ENCODE measurements at places on chromosomes 2 and 18.

DNA sequence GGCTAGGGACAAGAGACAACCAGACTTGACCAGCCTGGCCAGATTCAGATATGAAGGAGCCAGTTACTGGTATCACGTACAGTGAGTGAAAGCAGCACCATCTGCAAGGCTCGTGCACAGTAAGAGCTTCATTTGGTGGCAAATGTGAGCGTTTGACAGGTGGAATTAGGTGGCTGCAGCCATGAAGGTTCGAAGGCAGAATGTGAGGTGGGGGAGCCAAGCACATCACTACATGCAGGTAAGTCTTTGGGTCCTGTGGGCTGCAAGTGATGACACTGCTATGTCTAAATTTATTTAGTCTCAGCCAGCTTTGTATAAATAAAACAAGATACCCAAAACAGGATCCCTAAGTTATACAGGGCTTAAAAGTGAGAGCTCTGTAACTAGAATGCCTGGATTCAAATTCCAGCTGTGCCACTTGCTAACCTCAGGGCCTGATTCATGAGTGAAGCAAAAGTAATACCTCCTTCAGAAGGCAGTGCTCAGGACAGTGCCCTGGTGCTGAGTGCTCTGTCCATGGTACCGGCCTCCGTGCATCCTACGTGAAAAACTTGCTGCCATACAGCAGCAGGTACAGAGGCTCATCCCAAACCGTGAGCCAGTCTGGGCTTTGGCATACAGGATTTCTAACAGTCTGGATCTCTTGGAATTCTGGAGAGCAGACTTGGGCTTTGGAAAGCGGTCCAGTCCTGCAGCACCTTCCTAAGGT lies 18.6 kb downstream of the DDX18 start:
- no peak for DNase-seq

GRCh38 chr2:75605770-75606529 lies 40.6 kb upstream of the MRPL19 start:
- DNase-seq = no peak

GRCh38 chr2:119181791-119182445 lies 23.4 kb upstream of the C1QL2 start:
- no peak for DNase-seq

DNA sequence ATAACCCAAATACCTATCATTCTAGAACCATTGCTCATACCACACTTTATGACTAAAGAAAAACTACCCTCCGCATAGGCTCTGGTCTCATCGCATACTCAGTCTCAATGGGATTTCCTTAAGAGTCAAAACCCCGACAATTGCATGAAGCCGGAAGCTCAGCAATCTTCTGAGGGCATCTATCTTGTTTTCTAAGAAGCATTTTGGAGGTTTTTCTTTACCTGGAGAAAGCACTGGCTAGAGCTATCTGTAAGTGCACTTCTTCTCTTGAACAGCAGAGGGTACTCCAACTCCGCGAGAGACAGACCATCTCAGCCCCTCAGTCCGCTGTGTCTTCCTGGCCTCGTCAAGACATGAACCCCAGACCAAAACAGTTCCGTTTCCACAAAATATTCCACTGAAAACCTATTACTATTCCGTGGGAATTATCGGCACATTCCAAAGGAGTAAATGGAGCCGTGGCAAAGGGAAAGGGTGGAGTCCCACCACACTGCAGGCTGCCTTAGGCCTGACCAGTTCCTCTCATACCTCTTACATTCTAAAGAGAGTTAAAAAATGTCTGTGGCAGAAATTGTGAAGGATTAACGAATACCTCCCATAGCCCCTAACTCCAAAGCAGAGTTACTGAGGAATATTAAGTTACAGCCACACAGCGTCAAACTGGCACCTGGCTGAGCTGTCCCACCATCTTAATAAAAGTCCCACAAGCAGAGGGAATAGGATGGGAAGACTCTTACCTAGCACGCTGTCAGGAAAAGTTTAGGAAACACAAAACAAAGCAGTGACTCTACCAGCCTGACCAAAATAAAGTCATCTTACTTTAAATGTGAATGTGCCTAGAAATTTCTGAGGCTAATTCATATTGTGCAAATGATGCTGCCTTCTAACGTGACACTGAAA lies 325.6 kb upstream of the VRK2 start:
- peak; percentile 1 for DNase-seq

GRCh38 chr18:40606996-40607395 lies 1348.0 kb upstream of the PIK3C3 start:
- no peak for DNase-seq

DNA sequence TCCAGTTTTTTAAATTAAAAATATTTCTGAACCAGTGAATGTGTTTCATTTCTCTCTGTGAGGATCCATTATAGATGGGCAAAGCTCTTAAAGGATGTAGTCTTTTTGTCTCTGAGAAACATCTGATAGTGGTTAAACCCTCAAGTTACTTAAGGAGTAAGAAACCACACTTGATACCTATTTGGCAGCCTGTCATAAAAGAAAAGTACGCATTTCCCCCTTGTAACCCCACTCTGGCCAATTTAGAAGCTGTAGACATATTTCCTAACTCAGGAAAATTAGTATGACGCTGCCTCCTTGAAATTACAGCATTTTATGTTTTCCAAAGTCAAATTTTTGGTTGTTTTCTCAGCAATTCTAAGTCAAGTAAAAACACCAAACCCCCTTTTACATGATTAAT lies 2.0 kb downstream of the STAT4 start:
- DNase-seq = no peak

GRCh38 chr2:72089537-72089936 lies 58.1 kb downstream of the CYP26B1 start:
- DNase-seq = no peak

DNA sequence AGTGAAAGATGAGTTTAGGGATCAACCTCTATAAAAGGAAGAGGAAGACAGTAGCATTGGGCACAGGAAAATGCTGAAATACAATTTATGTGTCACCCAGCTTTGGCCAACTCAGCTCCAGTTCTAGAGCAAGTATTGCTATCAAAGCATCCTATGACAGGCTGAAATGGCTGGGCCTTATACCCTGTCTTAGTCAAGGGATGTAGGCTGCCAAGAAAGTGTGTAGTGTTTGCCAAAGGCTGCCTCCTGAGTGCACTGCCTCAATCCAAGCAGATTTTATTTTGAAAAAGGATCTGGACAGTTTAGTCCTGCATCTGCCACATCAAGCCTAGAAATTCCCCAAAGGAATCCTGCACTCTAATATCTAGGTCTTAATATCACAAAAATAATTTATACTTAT lies 359.9 kb upstream of the ZC3H15 start:
- no peak for DNase-seq

GRCh38 chr18:63819786-63820185 lies 44.6 kb downstream of the SERPINB7 start:
- DNase-seq = no peak

DNA sequence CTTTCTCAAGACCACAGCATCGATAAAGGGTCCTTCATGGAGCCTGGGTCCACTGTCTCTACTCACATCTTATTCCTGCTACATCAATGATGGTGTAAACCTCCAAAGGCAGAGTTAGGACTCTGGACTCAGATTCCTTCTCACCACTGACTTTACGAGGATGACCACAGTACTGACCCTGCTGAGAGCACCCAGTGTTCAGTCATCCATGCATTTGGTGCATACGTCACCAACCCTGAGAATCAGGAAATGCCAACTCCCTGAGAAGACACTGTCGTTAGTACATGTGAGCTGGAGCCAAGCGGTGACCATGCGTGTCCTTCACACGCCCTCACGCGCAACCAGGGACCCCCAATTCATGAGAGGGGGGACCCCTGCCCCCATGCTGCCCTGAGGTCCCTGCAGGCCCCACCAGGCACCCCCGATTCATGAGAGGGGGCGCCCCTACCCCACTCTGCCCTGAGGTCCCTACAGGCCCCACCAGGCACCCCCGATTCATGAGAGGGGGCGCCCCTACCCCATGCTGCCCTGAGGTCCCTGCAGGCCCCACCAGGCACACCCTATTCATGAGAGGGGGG lies 178.4 kb upstream of the TPO start:
- DNase-seq = no peak

DNA sequence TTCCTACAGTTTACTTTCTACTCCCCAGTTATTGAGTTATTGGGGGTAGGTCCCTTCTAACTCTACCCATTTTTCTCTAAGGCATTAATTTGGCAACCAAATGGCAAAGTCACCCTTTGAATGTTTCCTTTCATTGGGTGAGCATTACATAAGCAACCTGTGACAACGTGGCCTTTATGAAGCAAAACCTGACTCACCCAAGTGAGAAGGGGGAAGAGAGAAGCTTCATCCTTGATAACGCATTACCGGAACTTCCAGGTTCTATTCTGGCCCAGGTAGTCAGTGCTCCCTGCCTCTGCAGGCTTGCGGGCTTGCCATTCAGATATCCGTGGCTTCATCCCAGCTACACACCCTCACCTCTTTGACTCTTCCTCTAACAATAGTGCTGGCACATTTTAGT lies 39.1 kb upstream of the FAM124B start:
- no peak for DNase-seq

DNA sequence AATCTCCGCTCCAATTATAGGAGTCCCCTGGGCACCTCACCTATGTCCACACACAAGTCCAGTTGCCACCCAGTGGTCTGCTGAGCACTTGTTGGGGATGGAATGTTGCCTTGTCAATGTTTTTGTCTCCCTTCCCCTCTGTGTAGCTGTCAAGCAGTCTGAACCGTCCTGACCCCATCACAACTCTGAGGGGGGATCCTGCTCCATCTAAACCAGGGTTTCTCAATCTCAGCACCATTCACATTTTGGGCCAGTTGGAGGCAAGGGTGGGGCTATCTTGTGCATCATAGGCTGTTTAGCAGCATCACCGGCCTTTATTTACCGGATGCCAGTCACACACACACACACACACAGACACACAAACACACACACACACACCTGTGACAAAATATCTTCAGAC lies 53.0 kb downstream of the CYP26B1 start:
- DNase-seq = no peak

DNA sequence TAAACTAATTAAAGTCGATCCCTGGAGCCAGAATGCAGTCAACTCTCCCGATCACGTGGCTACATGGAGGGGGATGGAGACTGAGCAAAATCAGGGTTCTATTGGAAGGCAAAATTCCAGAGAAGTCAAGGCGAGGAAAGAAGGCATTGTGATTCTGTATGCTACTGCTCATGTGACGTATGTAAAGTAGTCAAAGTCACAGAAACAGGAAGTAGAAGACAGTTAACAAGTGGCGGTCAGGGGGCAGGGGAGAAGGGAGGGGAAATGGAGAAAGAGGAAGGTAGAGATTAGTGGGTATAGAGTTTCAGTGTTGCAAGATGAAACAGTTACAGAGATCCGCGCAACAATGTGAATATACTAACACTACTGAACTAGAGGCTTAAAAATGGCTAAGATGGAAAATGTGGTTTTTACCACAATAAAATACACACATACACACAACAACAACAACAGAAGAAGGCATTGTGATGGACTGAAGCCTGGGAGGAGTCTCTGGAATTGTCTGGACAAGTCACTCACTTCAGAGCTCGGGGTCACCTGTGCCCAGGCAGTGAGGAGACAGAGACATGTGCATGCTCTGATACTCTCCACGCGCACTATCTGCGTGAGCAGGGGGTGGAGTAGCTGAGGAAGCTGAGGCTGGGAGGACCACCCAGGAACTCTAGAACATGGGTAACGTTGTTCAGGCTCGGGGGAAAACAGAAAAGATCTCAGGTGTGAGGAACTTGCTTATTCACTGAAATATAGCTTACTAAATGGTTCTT lies 89.9 kb upstream of the CDCA7 start:
- no peak for DNase-seq

GRCh38 chr2:191954451-191954850 lies 107.6 kb upstream of the CAVIN2 start:
- no peak for DNase-seq

GRCh38 chr2:74887445-74887951 lies 53.6 kb downstream of the HK2 start:
- DNase-seq = no peak

DNA sequence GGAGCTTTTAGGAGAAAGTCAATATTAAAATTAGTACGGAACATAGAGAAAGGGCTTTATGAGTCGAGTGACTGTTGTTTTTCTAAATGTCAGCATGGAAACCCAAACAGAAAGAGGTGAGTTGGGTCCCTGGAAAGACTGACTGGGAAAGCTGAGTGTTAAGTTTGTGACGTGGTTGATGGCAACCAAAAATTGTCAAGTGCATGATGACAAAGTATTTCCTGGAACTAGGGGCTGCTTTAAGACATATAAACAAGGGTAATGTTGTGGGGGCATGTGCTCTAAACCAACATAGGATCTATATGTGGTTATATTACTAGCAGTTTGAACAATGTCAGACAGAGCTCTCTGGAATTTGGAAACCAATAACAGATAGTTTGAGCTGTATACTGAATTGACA lies 50.9 kb upstream of the GPD2 start:
- no peak for DNase-seq

DNA sequence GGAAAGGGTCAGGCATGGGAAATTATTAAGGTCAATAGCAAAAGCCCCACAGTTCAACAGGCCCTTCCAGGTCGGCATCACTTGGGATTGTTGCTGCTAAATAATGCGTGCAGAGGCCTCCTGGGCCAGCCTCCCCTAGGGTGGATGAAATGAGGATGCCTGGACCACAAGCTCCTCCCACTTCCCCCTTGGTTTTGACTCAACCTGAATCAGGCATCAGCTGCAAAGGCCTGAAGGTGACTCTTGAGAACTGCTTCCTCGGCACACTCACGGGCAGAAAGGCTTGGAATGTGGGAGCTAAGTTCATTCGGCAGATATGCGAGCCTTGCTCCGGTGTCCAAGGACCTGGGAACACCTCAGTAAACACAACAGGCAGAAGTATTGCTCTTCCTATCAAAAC lies 69.3 kb downstream of the MBP start:
- DNase-seq = peak; percentile 68

DNA sequence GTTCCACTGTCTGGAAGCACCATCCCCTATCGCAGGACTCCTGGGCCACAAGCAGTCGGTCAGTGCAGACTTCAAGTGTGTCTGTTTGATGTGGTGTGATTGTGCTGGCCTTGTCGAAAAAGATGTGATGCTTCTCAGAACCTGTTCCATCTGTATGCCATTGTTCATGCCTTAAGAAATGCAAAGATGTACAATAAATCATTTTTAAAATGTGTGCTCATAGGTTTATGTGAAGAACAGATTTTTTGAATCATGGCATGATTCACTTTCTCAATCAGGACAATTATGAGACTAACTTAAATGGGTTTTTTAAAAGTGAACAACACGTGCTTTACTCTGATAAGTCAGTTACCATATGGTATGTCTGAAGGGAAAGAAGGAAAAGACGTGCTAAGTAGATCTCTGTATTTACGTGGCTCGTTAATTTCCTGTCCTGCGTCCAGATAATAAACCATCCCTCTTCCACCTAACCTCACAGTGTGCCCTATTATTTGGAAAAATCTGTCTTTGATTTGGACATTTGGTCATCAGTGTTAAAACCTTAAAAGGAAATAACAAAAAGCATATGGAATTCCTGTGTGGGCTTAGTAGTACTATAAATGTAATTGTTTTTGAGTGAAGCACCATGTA lies 54.9 kb downstream of the PRKRA start:
- DNase-seq = no peak

DNA sequence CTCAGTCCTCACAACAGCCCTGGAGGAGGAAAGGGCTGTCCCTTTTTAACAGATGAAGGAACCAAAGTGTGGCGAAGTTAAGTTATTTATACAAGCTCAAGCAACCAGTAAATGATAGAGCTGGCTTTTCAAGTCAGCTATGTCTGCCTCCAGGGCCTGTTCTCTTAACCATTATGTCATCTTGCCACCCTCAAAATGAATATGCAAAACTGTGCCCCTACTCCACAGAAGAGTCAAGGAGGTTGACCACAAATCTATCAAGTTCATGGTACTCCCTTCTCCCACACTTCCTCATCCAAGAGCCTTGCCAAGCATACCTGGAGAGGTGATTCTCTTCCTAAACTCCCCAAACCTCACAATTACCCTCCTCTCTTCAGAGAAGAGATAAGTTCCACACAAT lies 37.3 kb upstream of the CREB1 start:
- DNase-seq = no peak

- no peak for DNase-seq
Observed at GRCh38 chr2:20992201-20992711, 51.6 kb downstream of the APOB start.
